ENCODE measurements at places on chromosomes 1 and 21. TPM values are rescaled to one million over a fixed set of nuclear protein-coding genes. Genes with fewer than 3 reads are reported as not detected.

DNA sequence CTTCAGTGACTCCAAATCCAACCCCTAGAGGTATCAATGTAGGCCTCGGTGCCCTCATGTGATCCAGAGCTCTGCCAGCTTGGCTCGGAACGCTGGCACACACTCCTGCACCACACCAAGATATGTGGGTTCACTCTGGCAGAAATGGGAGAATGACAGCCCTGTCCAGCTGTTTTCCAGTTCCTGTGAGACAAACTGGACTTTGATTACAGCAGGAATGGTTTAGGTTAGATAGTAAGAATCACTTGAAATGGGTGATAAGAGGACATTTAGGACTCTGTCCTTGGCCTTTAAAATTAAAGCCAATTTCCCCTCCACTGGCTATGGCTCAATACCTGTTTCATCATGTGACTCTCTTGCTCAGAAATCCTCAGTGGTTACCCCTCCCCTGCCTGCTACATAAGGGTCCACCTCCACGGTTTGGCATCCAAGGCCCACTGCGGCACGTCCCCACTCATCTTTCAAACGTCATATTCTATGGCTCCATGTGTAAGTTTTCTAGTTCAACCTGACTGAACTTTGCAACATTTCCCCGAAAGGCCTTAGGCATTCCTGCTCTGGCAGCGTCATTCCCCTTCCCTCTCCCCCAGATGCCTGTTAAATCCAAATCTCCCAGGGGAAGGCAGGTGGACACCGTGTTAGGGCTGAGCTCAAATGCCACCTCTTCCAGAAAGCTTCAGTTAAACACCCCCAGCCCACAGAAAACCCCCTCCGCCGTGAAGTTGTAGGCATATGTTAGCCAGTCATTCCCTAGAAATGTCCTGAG lies 44.7 kb downstream of the PLEKHA6 start:
- no peak for DNase-seq

Gene SYCP1
- total RNA-seq = not detected

GRCh38 chr1:183551924-183552323 lies 38.3 kb downstream of the NCF2 start:
- no peak for DNase-seq

Gene TRABD2B
- total RNA-seq = not detected

Gene ZNF648
- not detected for total RNA-seq

DNA sequence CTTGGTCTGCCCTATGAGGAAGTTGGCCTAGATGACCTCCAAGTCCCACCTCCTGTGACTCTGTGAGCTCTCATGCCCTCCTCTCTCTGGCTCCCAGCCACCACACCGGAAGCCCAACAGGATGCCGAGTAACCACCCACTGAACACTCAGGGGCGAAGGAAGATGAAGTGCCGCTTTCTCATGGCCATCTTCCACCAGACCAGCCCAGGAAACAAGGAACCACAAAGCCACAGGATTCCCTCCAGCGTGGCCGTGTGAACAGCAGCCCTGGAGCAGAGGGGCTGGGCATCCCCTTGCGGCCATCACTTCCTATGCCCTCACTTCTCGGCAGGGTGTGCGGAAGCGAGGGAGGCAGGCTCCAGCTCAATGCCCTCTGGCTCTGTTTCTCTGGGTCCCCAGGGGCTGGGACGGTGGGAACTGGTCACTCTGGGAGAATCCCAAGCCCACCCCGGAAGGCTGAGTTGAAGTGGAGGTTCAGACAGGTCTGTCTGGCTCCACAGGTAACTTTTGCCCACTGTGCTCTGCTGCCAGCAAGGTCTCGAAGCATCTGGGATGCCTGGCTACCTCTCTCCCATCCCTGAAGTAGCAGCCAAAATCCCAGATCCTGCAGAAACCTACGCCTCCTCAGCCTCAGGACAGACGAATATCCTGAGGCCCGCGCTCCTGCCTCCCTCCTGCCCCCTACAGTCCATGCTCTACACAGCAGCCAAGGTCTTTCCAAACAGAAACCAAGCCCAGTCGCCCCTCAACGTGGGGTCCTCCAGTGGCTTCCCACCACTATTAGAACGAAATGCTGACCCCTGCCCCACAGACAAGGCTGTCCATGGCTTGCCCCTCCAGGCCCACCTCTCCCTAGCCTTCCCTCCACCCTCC lies 44.2 kb upstream of the ECE1 start:
- DNase-seq = peak; percentile 90

DNA sequence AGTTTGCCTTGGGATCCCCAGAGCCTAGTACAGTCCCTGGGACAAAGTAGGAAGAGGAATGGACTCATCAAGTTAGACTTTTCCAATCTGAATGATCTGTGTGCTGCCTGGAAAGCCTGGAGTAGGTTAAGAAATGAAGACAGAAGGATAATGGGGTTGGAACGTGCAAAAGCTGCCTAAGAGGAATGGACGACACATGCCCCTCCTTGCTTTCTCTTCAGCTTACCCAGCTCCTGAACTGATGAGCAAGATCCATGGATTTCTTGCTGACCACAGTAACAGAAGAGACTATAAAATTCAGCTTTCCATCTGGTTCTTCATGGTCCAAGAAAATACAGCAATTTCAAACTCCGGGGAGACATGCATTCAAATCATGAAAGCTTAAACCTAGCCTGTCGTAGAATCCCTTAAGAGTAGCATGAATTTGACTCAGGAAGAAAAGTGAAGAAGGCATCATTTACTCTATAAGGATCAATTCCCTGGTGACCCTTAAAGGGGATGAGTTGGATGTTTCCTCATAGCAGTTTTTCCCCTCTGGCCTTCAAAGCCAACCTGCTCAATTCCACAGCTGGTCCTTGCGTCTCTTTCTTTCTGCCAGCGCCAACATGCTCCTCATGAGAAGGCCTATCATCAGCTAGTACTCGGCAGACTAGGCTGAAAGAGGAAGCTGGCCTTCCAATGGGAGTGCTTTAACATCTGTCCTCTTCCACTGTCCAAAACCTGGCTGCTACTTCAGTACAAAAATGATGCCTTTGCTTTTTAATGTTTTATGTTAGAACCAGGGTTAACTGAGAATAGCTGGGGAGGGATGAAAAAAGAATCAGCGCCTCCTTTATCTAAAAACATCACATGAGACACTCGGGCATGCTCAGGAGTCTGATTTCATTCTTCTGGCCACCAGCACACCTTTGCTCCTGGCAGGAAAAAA lies 5.7 kb upstream of the PEF1 start:
- DNase-seq = no peak

DNA sequence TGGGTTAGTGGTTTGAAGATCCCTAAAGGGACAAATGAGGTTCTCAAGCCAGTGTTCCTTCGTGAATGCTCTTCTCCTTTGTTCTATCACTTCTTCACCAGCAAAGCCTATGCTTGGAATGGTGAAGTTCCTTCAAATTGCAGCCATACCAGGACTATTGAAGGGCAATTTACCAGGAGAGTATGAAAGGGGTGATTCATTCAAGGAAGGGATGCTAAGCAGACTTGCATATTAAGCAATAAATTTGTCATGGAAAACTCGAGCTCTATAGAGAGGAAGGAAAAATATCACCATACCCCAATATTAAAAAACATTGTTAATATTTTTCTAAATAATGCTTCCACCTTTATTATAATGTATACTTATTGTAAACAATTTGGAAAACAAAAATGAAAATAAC lies 9.3 kb upstream of the TSNAX start:
- no peak for DNase-seq

GRCh38 chr21:45622416-45623097 lies 21.0 kb upstream of the PCBP3 start:
- DNase-seq = no peak

DNA sequence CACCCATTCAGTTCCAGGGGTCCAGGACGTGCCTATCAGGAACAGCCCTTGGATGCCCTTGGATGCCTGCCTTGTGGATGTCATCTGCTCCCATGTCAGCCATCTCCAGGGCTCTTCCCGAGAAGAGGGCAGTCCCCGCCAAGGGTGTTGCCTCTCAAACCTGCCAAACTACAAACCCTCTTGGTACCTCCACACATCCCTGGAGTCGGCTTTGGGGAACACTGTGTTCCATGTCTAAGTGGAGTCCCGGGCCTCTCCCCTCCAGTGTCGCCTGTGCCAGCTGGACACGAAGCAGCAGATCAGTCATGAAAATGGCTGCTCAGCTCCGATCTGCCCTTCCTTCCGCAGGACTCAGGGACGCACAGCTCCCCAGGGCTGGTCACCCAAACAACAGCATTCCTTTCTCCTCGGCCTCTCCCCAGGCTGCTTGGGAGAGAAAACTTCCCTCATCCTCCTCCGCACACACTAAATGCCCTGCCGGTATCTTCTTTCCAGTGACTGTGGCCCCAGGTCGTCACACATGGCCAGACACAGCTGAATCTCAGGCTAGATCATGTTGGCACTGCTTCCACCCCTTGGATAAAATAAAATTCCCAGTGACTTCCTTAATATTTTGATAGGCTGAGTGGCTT lies 53.4 kb downstream of the GALNT2 start:
- no peak for DNase-seq

Gene TMEM240
- total RNA-seq = 0.41 TPM

- DNase-seq = no peak
Observed at GRCh38 chr1:182698971-182699370, 14.6 kb upstream of the RGS8 start.

DNA sequence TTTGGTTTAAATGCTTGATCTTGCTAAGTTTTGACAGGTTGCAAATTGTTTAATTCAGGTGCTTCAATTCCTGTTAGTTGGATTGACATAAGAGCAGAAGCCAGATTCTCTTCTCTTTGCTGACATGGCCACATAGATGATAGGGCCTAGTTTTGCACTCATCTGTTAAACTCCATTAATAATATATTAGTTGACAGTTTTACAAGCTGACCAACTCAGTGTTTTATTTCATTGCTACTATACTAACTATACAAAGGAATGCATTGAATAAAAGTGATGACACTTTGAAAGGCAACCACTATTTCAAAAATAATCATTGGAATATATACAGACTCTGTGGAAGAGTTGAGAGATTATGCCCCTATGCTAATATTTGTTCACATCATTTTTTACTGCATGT lies 255.6 kb upstream of the DPYD start:
- DNase-seq = no peak

GRCh38 chr1:10522322-10522860 lies 47.6 kb downstream of the PEX14 start:
- no peak for DNase-seq

- DNase-seq = no peak
Observed at GRCh38 chr1:30745156-30745833, 12.3 kb downstream of the LAPTM5 start.

Gene SLC1A7
- total RNA-seq = not detected

Gene APOBEC4
- not detected for total RNA-seq

DNA sequence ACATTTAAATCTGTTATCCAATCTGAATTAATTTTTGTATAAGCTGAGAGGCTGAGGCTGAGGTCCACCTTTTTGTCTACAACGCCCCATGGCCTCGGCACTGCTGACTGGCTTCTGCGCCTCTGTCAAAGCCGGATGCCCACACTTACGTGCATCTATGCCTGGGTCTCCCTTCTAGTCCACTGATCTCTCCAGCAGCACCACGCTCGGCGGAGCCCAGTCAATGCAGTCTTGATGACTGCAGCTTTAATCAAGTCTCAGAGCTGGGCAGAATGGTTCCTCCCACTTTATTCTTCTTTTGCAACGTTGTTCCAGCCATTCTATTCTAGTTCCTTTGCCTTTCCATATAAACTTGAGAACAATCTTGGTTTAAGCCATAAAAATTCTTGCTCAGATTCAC lies 9.4 kb downstream of the PRDM15 start:
- no peak for DNase-seq

DNA sequence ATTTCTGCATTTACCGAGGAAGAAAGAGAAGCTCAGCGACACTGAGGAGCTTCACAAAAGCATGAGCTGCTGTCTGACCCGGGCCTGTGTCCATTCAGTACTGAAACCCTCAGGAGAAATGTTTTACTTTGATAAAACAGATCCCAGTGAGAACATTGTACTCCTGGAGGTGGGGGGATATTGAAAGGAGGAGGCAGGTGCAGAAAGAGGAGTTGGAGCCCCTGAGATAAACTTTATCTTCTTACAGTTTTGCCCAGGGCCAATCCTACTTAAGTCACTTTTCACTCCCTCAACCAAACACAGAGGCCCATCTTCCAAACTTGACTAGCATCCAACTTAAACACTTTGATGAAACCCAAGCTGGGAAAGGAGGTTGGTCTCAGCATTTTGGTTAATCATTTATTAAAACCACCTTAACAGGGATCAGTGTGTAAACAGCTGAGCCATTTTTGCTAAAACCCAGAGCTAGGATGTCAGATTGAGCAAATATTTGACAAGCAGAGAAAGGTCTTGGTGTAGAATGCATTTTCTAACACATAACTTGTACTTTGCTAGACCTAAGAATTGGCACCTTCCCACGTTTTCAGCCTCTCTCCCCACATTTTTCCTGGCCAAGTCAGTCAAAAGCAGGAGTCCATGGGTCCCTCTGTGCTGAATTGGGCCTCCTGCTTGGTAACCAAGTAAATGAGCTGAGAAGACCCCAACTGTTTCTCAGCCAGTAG lies 32.5 kb upstream of the SARS1 start:
- DNase-seq = no peak

Gene NID1
- 0.70 TPM for total RNA-seq

Gene FAM177B
- total RNA-seq = 0.53 TPM

GRCh38 chr1:247337250-247337746 lies 5.6 kb upstream of the ZNF496 start:
- DNase-seq = no peak

- DNase-seq = no peak
Observed at GRCh38 chr21:44018813-44019567, 6.9 kb downstream of the TRAPPC10 start.

GRCh38 chr1:31745946-31746670 lies 18.0 kb downstream of the ADGRB2 start:
- no peak for DNase-seq

DNA sequence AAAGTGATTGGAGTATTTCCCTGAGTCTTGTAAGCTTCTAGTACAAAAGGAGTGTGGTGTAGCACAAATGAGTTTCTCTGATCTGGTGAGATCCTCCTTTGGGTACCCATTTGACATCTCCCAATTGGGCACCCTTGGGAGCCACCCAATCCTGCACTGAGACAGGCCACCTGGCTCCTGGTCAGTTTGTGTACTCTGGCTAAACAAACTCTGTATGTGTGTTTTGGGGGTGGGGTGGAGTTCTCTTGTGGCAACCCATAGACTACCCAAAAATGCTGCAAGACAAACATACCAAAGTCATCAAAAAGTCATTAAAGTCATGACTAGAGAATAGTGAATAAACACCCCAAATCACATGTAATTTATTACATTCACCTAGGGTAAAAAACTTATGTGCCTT lies 8.4 kb upstream of the HIVEP3 start:
- no peak for DNase-seq

Gene DHRS3
- 93.9 TPM for total RNA-seq

Gene UTS2
- total RNA-seq = not detected

- DNase-seq = no peak
Observed at GRCh38 chr1:228029281-228029680, 22.5 kb downstream of the WNT3A start.

Gene ADAMTS5
- not detected for total RNA-seq

GRCh38 chr1:65153635-65154034 lies 5.6 kb downstream of the AK4 start:
- DNase-seq = no peak

Gene NUP210L
- 0.10 TPM for total RNA-seq
